Eye (tissue), 1 donor: ENCODE measurements at places on chromosomes 4 and X.

DNA sequence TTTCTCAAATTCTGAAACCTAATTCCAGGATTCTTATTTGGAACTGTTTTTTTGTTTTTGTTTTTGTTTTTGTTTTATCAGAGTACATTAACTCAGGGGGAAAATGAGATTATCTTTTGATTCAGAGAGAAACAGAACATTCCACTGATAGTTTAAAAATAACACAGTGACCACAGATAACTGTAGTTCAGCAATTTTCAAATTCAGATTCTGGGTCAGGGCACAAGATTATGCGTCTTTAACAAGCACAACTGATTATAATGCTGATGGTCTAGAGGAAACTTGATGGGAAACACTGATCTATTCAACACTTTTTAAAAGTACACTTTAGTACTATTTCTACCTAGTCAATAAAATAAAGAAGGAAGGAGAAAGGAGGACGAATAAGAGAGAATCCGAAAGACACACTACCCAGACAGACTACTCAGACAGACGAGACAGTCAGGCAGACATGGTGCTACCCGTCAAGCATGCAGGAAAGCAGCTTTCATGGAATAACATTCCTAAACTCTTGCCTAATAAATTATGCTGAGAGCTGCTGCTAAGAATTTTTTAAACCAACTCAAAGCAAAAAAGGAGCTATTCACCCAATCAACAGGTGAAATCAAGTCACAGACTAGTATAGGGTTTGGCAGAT is 59.0 kb downstream of the APBB2 start:
- no peak for DNase-seq

DNA sequence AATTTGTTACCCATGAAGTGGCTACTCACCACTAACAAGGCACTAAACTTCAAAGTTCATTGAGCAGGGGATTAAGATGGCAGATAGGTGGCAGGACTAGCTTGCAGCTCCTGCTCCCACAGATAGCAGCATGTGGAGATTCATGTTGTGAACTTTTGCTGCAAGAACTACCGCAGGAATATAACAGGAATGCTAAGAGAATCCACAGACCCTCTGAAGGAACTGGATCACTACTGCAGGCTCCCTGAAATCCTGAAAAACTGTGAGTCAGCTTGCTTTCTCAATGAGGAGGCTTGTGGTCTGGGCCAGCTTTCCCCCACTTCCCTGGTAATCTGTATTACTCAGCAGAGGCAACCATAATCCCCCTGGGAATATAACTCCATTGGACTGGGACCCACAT is 118.5 kb upstream of the VCX2 start:
- DNase-seq, result no peak

DNA sequence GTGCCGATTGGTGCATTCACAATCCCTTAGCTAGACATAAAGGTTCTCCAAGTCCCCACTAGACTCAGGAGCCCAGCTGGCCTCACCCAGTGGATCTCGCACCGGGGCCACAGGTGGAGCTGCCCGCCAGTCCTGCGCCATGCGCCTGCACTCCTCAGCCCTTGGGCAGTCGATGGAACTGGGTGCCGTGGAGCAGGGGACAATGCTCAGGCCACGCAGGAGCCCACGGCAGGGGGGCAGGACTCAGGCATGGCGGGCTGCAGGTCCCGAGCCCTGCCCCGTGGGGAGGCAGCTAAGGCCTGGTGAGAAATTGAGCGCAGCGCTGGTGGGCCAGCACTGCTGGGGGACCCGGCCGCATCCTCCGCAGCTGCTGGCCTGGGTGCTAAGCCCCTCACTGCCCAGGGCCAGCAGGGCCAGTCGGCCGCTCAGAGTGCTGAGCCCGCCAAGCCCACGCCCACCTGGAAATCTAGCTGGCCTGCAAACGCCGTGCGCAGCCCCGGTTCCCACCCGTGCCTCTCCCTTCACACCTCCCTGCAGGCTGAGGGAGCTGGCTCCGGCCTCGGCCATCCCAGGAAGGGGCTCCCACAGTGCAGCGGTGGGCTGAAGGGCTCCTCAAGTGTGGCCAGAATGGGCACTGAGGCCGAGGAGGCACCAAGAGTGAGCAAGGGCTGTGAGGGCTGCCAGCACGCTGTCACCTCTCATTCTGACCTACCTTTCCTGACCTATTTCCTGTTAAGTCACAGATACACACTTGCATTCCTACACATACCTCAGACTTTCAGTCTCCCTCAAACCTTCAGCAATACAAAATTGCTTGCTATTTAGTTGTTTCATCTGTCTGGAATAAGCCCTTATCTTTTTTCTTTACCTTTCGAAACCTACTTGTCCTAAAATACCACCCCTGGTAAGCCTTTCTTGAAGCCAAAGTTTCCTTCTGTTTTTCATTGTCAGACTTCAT is 20.7 kb downstream of the UBE2K start:
- DNase-seq, result no peak

DNA sequence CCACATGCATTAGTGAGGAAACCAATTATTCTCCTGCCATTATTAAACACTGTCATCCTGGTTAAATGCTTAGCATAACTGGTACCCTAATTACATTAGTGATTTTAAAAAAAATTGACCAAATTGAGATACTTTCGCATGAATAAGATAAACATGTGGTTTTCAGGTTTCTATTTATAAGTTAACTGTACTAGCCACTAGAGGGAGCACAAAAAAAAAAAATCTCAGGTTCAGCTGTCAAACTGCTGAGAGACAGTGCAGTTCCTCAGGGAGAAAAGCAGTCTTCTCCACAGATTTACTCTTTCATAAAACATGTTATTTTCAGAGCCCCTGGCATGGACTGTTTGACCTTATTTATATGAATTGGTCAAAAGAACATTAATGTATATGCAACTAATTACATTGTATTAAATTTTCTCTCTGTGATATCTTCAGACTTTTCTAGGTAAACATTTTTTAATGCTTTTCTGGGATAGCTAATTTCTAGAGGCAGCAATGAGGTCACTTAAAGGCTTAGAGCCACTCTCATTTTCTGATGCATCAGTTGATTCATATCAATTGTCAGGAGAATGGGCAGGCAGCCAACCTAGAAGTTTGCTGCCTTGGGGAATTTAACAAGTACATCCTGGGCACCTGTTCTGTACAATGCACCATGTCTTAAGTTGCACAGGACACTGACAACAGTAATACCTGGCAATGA is 167.5 kb downstream of the CDS1 start:
- DNase-seq, result peak; percentile 75

GRCh38 chr4:87031920-87032319 is 97.1 kb downstream of the AFF1 start:
- peak; percentile 57 for DNase-seq

DNA sequence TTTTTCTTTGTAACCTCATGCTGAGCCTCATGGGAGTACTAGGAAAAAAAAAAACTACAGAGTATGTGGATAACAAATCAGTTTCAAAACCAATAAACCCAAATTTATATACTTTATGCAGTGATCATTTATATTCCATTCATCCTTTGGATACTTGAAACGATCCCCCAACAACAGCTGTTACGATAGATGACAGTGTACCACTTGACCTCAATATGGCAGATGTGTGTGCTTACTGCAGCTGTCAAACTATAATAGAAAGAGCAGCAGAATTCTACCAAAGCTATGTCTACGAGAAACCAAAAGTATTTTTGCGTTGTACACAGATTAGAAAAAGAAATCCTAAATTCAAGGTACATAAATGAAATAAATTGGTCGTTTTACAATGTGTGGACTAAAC is 337.8 kb downstream of the PDGFC start:
- DNase-seq, result peak; percentile 40

DNA sequence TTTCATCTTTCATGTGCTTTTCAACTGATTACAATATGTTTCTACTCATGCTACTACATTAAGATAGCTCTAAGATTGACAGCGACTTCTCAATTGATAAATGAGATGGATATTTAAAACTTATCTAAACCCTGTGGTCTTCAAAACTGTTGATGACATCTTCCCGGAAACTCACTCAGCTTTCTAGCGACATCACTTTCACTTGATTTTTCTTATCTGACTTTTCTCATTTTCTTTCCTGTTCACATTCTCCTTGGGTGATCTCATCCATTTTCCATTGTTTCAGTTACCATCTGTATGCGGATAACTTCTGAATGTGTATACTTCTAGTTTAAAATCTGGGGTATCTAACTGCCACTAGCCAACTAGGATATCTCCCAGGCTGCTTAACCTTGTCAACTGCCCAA is 3.1 kb downstream of the POLR2B start:
- DNase-seq, result no peak

DNA sequence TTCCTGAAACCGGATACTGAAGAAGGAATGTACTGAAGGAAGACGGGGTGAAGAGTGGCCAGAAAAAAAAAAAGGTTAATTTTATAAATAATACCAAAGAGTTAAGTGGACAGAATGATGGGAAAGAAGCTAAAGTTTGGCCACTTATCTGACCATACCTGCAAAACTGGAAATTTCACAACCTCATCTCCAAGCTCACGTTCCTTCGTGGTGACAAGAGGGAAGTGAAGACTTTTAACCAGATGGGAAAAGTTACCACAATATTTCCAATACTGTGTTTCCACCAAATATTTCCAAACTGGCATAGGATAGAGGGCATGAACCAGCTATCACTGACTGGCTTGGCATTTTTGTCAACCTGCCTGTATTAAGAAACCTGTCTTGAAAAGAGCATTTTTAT is 56.4 kb downstream of the MAML3 start:
- DNase-seq, result no peak

- no peak for DNase-seq
Observed at GRCh38 chr4:22130741-22131140, 182.2 kb upstream of the KCNIP4 start.

- DNase-seq, result no peak
Observed at GRCh38 chr4:126264839-126265238, 950.1 kb downstream of the FAT4 start.

DNA sequence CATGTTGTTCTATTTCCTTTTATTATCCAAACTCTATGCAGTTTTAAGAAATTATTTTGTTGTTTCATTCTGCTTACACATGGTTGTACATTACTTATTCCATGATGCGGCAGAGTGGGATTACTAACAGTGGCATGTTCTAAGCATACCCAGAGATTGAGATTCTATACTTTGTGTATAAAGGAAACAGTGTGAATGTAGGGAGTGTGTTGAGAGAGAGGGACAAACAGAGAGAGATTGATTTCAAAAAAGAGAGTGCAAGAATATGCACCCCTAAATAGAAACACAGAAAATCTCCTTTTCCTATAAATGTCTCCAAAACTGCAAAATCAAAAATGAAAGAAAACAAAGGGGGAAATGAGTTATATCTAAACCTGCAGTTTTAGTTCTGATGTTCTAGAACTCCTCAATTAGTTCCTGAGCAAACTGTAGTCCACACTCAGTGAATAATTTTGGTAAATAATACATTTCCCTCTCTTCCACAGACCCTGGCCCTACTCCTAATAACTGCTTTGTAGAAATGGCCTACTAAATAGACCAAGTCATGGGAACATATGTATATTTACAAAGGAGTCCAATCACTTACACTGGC is 31.0 kb downstream of the SLC9B1 start:
- no peak for DNase-seq

DNA sequence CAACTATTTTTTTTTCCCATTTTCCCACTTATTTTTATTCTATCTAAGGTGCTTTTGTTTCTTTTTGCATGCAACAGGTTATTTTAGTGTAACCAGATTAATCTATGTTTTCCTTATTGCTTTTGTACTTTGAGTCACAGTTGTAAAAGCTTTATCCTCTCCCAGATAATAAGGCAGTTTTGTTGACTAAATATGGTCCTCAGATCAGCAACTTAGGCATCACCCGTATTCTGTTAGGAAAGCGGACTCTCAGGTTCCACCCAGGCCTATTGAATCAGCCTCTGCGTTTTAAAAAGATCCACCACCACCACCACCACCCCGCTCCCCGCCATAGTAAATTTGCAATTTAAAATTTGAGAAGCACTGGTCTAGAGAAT is 58.6 kb upstream of the USP9X start:
- DNase-seq, result no peak

DNA sequence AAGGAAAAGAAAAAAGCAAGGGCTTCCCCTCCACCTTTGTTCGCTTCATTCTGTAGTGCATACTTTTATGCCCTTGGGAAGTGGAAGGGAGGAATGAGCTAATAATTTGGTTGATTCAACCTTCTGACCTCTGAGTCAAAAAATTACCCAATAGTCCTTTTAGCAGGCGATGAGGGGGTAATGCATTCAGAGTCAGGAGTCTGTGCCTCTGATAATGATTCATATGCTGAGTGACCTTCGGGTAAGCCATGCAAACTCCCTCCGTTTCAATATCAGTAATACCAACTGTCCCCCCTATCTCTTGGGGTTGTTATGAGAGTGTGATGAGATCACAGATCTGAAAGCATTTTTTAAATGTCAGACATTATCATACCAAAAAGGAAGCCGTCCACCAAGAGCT is 41.6 kb upstream of the ACSL4 start:
- DNase-seq, result peak; percentile 3

- DNase-seq, result no peak
Observed at GRCh38 chr4:176054942-176055341, 10.7 kb upstream of the WDR17 start.

GRCh38 chrX:8738588-8739189 is 6.8 kb upstream of the ANOS1 start:
- DNase-seq, result peak; percentile 82

GRCh38 chr4:68183417-68183816 is 53.7 kb upstream of the TMPRSS11F start:
- no peak for DNase-seq

- DNase-seq, result no peak
Observed at GRCh38 chrX:51476930-51477329, 19.5 kb downstream of the NUDT11 start.

GRCh38 chr4:151820004-151820403 is 59.2 kb upstream of the GATB start:
- no peak for DNase-seq
